NCI-H774 (cell line): ENCODE measurements at places on chromosomes 2 and 18.
A peak's percentile ranks its signal among the peaks of the same experiment; 100 is the strongest.

- no peak for DNase-seq
These were observed 41.2 kb downstream of the ZCCHC2 start for GRCh38 chr18:62564044-62564443.

GRCh38 chr2:3429066-3429610, 49.6 kb downstream of the TRAPPC12 start:
- no peak for DNase-seq

DNA sequence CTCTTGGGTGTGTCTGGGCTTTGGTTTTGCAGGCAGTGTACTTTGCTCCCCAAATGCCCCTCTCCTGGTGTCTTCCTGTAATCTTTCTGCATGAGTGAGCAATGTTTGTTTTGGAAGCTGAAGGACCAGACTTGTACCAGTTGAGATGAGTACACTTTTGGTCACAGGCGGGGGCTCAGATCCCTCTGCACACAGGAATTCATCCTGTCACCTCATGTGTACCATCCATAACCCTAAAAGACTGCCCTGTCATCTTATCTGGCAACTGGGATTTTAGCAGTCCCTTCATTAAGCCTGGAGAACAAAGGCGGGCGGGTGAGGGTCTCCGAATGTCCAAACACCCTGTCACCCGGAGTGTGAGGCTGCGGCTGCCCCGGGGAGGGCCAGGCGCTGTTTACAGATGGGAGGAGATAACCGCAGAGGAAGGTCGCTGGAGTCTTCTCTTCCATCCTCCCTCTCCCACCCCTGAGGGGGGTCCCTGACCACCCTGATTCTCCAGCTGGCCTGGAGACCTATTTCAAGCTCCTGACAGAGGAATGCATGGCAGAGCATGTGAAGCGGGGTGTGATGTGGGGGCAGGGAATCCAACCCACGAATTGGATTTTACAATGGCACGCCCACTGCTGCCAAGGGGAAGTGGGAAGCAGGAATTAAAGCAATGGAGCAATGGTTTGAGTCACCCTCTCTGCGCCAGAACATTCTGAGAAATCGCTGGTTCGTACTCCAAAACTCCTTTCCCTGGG, 158.2 kb upstream of the MYCN start:
- DNase-seq, result no peak

DNA sequence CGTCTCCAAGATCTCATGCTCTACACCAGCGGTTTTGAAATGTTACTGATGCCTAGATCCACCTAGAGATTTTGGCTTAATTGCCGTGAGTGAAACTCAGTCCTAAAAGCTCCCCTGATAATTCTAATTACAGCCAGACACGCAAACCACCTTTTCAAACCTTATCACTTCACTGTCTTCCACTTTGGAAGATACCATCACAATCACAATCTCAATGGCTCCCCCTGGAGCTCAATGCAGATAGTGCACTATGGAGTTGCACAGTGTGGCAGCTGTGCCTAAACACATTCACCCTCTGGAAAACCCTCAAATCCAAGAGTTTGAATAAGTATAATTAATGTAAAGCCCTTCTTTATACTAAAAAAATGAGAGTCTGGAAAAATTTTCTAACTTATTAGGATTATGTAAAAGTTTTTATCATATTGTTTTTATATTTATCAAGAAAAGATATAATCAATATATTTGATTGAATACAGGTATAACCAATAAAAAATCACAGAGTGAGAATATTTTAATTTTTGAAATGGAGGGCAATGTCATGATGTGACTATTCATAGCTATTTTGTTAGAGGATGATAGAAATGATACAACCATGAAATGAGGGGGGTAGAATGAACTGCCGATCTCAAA, 102.9 kb upstream of the SLC8A1 start:
- DNase-seq, result peak; percentile 52

- DNase-seq, result no peak
These were observed 84.3 kb downstream of the ACOXL start for GRCh38 chr2:110816404-110817365.

GRCh38 chr2:3125001-3125760, 252.4 kb downstream of the EIPR1 start:
- no peak for DNase-seq

DNA sequence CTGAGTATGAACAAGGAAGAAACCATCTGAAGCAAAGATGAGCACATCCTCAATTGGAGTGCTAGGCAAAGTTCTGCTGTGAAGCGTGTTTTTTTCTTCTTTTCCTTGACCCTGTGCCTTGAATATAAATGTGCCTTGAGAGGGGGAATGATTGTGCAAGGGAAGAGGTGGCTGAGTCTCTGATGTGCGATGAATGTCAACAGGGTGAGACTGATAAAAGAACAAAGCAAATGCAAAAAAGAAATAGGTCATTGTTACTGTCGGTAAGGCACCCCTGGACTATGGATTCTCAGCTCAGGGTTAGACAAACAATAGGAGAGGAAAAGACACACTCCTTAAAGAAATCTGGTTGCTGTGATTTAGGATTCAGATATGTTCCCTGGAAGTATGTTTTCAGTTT, 54.5 kb downstream of the HDHD2 start:
- no peak for DNase-seq

DNA sequence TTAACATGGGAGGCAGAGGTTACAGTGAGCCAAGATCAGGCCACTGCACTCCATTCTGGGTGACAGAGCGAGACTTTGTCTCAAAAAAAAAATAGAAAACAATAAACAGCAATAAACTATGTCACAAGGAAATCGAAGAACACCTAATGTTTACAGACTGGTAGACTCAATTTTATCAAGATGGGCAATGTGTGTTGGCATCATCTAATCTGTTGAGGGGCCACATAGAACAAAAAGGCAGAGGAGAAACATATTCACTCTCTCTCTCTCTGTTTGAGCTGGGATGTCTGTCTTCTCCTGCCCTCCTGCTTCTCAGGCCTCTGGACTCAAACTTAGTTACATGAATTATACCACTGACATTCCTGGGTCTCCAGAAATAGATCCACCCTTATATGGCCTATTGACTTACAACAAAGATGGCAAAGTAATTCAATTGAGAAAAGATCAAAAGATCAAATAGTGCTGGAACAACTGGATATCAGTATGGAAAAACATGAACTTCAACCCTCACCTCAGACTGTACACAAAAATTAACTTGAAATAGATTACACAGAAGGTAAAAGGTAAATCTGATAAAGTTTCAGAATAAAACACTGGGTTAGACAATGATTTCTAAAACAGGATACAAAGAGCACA, 703.8 kb upstream of the CRIM1 start:
- no peak for DNase-seq

DNA sequence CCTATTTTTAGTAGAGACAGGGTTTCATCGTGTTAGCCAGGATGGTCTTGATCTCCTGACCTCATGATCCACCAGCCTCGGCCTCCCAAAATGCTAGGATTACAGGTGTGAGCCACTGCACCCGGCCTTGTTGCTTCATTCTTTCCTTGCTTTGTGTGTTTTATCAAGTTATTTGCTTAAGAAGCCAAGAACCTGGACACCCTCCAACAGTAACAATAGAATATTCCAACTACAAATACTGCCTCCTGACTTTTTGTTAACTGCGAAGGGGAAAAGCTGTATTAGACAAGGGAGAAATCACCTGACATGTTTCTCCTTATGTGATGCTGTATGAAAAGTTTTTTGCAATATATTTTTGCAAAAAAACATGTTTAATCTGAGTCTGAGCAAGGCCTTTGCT, 297.2 kb downstream of the NCKAP5 start:
- no peak for DNase-seq

- no peak for DNase-seq
These were observed 412.1 kb upstream of the MYT1L start for GRCh38 chr2:2743164-2743571.

GRCh38 chr2:64211276-64211921, 67.2 kb upstream of the PELI1 start:
- no peak for DNase-seq

DNA sequence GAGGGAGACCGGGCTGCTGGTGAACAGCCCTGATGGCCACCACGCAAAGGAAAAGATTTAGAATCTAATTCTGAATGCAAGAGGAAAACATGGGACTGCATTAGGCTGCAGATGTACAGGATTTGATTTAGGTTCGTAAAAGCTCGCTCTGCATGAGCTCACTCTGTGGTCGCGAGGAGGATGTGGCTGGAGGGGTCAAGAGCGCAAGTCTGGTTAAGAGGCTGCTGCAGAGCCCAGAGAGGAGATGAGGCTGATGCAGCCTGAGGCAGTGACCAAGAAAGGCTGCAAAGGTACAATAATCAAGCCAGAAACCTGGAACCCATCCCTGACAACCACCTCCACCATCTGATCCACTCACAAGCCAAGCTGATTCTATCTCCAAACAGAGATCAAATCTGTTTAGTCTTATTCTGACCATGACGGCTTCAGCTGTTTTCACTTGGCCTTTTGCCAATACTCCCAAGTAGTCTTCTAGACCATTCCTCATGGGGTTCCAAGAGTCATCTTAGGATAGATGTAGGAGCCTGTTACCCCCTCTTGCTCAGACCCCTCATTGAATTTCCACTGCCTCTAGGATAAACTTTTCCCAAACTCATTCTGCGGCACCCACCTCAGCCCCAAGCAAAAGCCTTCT, 58.9 kb upstream of the ARL4C start:
- DNase-seq, result no peak

DNA sequence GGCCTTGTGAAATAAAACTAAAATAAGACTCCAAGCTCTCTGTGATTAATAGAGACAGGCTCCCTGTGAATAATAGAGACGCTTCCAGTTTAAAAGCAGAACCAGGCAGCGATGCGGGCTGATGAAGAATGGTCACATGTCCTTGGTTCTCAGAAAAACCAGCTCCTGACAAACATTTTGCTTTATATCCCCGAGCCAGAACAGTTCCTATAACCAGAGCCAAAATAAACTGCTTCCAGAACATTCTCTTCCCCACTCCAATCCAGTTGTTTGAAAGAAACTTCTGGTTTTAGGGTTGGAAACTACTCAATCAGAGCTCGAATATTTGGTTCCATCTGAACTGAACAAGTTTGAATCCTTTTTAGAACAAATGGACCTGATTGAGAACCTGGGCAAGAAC, 213.7 kb downstream of the TSN start:
- DNase-seq, result no peak

GRCh38 chr18:79396431-79397246, 909 bp downstream of the NFATC1 start:
- DNase-seq, result no peak

DNA sequence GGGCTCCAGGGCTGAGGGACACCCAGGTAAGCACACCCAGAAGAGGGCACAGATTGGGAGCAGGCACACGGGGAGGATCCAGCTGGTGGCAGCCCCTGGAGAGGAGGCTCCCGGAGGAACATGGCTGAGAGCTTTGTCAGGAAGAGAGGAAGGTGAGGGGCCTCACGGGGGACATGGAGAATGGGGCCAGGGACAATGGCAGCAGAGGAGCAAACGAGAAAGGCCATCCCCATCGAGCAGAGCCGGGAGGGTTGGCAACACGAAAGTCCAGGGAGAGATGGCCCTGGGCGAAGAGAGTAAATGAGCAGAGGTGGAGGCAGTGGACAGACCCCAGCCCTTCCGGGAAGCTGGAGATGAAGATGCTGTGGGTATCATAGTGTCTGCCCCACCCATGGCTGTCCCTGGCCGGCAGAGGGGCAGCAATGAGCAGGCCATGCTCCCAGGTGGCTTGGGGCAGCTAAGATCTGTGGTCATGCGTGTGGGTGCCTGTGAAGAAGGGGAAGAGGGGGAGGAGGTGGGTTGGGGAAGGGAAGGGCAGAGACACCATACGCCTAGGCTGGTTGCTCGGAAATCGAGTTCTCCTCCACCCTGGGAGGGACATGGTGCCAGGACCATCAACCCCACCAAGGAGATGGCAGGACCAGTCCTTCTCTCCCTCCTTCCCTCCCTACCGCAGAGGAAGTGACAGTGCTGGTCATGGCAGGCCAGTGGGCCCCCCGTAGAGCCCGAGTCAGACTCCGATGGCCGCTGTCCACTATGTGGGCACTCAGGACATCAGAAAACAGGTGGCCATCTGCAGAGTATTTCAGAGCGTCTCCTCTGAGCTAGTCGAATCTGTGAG, 191.7 kb downstream of the NDUFA10 start:
- no peak for DNase-seq
